ENCODE measurements at places on chromosomes 3 and 15.

GRCh38 chr3:195005251-195005620 is 265.7 kb downstream of the XXYLT1 start:
- DNase-seq: no peak

- DNase-seq: no peak
These were observed at the start of gene SUCNR1 for GRCh38 chr3:151873398-151873797. Gene SUCNR1 (plus strand): TSS chr3:151873643. CDS start chr3:151879893, 6,250 bp downstream.

GRCh38 chr15:50057905-50058639 is 61.0 kb downstream of the ATP8B4 start:
- DNase-seq: no peak

GRCh38 chr15:68725736-68726135 is 95.0 kb downstream of the ANP32A start:
- no peak for DNase-seq

DNA sequence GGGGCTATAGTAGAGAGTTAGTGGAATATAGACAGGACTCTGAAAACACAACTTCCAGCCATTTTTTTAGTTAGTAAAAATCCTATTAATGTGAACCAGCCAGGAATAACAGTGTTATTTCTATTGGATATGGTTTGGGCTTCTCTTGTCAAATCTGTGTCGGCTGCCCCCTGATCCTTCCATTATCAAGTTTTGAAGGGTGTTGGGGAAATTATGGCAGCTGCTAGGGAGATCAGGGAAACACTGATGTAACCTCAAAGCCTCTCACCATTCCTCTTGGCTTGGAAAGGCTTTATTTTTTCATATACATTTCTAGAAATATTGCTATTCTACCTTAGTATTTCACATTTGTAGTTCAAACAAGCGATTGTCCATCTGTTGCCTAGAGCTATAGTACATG is 293.7 kb upstream of the TPRG1 start:
- DNase-seq: no peak

DNA sequence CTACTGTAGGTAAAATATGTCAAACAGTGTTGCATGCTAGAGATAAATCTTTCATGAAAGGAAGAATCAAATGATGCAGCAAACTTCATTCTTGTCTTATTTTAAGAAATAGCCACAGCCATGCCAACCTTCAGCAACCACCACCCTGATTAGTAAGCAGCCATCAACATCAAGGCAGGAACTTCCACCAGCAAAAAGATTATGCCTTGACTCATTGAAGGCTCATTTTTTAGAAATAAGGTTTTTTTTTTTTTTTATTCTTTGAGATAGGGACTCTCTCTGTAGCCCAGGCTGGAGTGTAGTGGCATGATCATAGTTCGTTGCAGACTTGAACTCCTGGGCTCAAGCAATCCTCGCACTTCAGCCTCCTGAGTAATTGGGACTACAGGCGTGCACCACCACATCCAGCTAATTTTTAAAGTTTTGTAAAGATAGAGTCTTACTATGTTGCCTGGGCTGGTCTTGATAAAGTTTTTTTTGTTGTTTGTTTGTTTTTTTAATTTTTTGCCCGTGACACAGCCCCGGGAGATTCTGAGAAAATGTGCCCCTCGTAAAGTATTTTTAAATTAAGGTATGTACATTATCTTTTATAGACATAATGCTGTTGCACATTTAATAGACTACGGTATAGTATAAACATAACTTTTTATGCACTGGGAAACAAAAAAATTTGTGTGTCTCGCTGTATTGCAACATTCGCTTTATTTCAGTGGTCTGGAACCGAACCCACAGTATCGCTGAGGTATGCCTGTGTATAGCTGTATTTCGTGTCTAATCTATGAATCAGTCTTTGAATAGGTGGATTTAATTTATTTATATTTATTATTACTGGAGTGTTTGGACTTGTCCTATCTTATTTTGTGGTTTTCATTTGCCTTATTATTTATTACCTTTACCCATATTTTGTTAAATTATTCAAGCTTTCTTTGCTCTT is 23.3 kb downstream of the SNRK start:
- DNase-seq: no peak

GRCh38 chr15:68732451-68732850 is 88.2 kb downstream of the ANP32A start:
- no peak for DNase-seq

DNA sequence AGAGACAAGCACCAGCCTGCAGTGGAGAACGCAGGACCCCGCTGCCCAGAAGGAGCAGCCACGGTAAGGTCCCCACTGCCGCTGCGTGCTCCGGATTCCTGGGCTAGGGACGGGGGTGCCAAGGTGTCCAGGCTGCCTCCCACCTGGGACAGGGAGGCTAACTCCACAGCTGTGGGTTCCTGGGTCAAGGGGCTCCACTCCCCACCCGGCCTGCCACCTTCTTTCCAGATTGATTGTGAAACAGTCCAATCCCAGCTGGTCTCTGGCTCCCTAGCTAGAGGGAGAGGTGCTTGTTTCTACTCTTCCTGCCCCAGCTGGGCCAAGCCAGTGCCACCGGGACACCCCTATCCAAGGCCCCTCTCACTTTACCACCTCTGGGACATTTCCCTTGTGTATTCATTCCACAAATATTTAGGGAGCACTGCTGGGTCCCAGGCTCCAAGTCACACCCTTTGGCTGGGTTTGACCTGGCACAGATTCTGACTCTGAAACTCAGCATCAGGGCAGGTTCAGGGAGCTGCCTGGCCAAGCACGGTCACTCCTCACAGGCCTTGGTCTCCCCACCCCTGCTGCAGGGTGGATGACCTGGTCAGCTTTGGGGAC is 1.9 kb downstream of the PAK6 start:
- DNase-seq: no peak

DNA sequence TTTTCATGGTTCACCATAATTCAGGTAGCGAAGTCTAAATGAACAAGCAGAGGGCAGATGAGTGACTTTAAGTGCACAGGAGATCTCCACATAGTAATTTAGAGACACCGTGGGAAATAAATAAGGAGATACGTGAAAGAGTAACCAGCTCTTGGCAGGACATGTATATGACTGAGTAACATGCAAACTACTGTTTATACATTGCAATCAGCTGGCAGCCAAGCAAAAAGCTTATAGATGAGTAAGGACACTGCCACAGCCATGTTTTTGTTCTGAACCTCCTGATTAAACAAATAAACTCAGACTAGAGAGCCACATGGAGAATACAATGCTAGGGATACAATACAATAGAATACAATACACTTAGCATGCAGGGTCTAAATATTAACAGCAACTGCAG is 252.4 kb downstream of the FHIT start:
- no peak for DNase-seq

DNA sequence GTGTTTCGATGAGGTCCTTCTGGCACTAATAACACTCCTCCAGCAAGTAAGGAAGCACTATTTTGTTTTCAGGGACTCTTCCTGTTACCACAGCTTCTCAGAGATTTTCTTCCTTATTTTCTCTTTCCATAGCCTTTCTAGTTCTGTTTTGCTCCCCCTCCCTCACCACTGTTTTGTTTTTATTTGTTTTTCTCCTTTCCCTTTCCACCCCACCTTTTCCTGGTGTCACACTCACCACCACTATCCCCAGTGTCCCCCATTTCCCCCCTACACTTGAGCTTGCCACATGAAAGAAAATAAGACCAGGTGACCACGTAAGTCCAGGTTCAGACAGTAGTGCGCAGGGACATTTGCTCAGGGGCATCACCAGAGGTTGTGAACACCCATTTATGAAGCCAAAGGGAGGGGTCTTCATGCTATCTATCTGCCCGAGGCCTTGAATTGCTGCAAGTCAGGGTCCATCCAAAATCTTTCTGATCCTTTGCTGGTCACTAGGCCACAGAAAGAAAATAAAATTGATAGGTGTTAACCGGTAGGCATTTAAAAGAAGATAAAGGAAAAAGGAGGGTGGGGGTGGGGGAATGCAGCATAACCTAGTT is 1.4 kb upstream of the RFTN1 start:
- no peak for DNase-seq

- no peak for DNase-seq
These were observed 56.0 kb upstream of the CTXND1 start for GRCh38 chr15:80308002-80308401.

- no peak for DNase-seq
These were observed 7.6 kb upstream of the TMEM44 start for GRCh38 chr3:194640829-194641228.

GRCh38 chr3:16309558-16309957 is 44.5 kb downstream of the OXNAD1 start:
- DNase-seq: no peak

GRCh38 chr15:27094235-27094634 is 123.3 kb downstream of the GABRG3 start:
- no peak for DNase-seq

DNA sequence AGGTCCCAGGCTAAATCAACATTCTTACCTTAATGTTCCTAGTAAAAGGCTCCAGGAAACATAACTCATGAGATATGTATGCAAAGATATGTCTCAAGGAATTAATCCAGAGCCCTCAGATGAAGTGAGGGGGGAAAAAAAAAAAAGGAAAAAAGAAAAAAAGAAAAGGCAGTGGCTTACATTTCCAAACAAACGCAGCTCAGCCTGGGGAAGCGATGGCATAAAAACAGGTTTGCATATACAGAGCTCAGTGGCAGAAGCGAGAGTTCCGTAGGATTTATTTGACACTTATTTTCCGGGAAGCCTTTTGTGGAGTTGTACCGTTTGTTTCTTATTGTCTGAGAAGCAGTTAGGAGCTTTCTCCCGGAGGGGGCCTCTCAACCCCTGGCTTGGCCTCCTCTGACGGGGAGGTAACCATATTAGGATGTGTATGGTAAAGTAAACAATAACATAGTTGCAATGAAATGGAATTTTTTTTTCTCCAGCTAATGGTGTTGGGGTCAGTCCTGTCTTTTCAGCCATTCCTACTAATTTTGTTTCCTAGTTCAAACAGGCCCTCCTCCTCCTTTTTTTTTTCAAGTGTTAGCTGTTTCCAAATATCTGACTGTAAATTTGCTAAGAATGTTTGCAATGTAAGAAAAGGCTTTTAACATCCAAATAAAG is 338.6 kb downstream of the FOXP1 start:
- no peak for DNase-seq

DNA sequence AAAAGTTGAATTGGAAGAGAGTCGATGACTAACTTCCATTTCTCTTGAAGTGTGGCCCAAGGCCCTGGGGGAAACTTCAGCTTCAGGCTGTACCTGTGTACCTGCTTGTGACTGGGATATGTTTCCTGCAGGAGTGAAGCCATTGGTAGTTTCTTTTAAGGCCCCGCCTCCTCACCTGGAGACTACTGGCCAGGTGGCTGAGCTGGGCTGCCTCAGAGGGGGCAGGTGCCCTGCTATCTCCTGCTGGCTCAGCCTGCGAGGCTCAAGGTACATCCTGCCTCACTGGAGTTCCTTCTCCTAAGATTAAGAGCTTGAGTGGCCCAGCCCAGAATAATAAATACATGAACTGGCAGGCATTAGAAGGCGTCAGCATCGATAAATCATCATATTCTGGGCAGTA is 121.6 kb upstream of the ROPN1 start:
- no peak for DNase-seq

GRCh38 chr3:17314171-17314570 is 428.3 kb downstream of the TBC1D5 start:
- DNase-seq: no peak

GRCh38 chr15:46709460-46710083 is 1007.7 kb upstream of the SEMA6D start:
- DNase-seq: no peak

- no peak for DNase-seq
These were observed 107.2 kb downstream of the NSMCE3 start for GRCh38 chr15:29162411-29162810.

GRCh38 chr3:125262161-125262560 is 49.6 kb upstream of the SLC12A8 start:
- no peak for DNase-seq

- DNase-seq: no peak
These were observed 3.8 kb upstream of the LOXL1 start for GRCh38 chr15:73922186-73923151.

GRCh38 chr3:23115171-23115877 is 87.8 kb upstream of the UBE2E2 start:
- no peak for DNase-seq

DNA sequence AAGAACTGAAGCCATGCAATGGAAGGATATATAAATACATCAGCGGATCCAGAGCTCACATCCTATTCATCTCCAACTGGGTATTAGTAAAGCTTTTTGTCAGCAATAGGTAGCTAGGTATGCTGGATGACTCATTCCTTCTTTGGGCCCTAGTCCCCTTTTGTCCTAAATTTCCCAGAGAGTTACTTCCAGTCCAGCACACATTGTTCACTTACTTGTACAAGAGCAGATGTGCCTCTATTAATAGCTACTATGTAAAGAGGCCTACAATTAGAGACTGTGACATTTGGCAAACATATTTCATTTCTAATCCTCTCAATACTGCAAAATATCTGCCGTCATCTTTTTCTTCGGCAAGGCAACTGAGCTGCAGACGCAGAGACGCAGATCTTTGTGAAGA is 1.7 kb upstream of the SLC4A7 start:
- no peak for DNase-seq

DNA sequence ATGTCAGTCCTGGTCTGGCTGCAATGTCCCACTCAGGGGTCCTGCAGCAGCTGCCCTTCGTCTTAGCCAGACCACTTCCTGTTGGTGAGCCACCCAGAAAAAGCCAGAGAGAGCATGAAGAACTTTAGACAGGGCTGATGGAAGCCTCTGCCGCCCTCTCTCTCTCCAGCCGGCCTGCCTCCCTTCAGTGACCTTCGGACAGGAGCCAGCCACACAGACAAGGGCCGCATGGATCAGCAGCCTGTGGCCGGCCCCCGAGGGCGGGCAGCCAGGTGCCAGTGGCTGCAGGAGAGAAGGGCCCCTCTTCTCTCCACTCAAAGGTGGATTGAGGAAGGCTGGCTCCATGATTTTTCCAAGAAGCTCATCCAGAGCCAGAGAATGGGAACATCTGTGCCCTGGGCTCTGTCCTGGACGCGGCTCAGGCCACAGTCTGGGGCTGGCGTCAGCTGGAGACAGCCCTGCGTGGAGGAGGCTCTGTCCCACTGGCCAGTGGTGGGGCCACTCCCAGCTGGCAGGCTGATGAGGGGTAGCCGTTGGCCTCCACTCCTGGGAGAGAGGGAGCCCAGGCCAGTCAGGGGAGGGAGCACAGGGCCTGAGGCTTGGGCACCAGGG is 42.9 kb downstream of the ISG20 start:
- no peak for DNase-seq

- DNase-seq: no peak
These were observed 315.1 kb upstream of the GPR149 start for GRCh38 chr3:154745122-154745521.

Measured in stimulated activated CD4-positive, alpha-beta T cell treated with anti-CD3 and anti-CD28 coated beads, Interleukin-12 subunit alpha, Interleukin-12 subunit beta, amount 100 ng/mL, for 24 hours (primary cell).